ENCODE measurements at places on chromosomes 1 and 21.
A peak's percentile ranks its signal among the peaks of the same experiment; 100 is the strongest.

- peaks cover 10% of the 10 kb centered on the region for H3K27me3 ChIP-seq
- peaks cover 4% of the 10 kb centered on the region for H3K36me3 ChIP-seq
- peaks cover 4% of the 10 kb centered on the region for H3K4me1 ChIP-seq
- no peak for DNase-seq
- H3K4me3 ChIP-seq, result no peak overlapping the region
- H3K27ac ChIP-seq, result no peak overlapping the region
These were observed 88.5 kb downstream of the BEND5 start for GRCh38 chr1:48688102-48688760.

GRCh38 chr1:155253208-155253607 lies 2.1 kb downstream of the ENTREP3 start:
- peaks cover 18% of the 10 kb centered on the region for H3K36me3 ChIP-seq
- H3K4me1 ChIP-seq, result peaks cover 33% of the 10 kb centered on the region
- H3K27me3 ChIP-seq, result peaks cover 13% of the 10 kb centered on the region
- no peak overlapping the region for H3K27ac ChIP-seq

DNA sequence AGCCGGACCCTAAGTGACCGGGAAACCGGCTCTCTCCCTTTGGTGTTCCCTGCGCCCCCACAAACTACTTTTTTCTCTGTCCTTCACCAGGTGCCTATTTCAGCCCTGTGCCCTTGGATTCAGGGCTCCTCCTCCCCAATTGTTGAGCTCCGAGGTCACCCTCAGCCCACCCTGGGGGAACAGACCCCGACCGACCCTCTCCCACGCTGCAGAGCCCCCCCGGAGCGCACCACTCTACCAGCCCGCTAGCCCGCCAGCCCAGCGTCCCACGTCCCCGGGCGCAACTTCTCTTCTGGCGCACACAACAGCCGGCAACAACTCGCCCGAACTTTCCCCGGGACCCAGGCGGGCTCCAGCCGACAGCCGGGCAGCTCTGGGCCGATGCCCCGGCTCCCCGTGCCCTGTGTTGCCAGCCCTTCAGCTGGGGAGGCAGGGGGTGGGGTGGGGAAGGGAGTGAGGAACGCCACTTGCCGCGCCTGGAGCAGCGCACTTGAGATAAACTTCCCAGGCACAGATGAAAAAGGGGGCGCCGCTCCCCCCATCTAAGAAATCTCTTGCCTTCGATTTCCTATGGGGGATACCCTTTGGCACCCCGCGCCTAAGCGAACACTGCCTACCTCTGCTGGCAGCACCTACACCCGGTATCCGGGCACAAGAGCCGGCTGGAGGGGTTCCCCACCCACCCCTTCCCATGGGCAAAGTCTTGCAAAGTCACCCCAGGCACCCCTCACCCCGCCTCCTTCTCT lies 997 bp downstream of the CASZ1 start:
- peaks cover 8% of the 10 kb centered on the region for H3K36me3 ChIP-seq
- peaks cover 6% of the 10 kb centered on the region for H3K27me3 ChIP-seq
- peaks cover 25% of the 10 kb centered on the region for H3K4me1 ChIP-seq
- H3K4me3 ChIP-seq, result peak overlapping the region; percentile 87

GRCh38 chr1:205488074-205488723 lies 16.3 kb upstream of the CDK18 start:
- H3K4me3 ChIP-seq, result no peak overlapping the region
- H3K36me3 ChIP-seq, result no peaks in the 10 kb centered on the region
- H3K27me3 ChIP-seq, result peaks cover 5% of the 10 kb centered on the region
- DNase-seq, result peak; percentile 65
- H3K27ac ChIP-seq, result no peak overlapping the region

GRCh38 chr1:89760496-89760895 lies 60.3 kb upstream of the LRRC8D start:
- H3K4me3 ChIP-seq, result no peak overlapping the region
- H3K36me3 ChIP-seq, result no peaks in the 10 kb centered on the region
- DNase-seq, result no peak

GRCh38 chr1:20657024-20657423 lies 4.1 kb downstream of the DDOST start:
- H3K36me3 ChIP-seq, result peaks cover 41% of the 10 kb centered on the region
- no peak overlapping the region for H3K27ac ChIP-seq
- H3K4me3 ChIP-seq, result no peak overlapping the region

GRCh38 chr1:42891465-42892138 lies 45.2 kb downstream of the ZNF691 start:
- H3K4me3 ChIP-seq, result no peak overlapping the region
- DNase-seq, result no peak
- H3K27ac ChIP-seq, result peak overlapping the region; percentile 11

DNA sequence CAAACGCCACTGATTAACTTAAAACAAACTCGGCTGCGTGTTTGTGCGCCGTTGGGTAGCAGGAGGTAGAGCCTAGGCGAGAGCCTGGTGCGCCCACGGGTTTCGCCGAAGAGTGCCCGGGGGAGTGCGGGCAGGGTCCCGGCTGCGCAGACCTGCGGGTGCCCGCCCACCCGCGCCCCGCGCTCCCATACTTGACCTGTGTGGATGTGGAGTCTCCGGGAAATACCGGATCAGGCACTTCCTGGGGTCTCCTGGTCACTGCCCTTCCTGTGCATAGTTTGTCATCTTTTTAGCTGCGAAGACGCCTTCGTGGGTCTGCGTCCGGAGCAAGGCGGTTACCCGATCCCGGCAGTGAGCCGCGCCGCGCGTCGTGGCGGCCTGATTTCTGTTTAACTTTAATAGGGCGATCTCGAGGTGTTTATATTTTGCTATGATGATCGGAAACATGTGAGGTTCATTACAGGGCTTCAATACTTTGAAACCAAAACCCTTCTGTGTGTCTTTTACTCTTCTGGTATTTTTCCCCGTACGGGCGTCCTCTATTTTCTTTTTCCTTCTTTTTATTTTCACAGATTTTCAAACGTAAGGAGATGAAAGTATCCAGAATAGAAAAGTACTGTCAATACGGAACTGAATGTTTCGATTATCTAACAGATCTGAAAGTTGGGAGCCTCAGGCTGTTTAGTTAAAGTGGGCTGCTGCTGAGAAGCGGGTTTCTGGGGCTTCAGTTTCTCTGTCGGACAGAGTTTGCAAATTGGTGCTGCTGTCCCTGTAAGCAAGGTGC lies 15.2 kb downstream of the NR5A2 start:
- peak; percentile 49 for DNase-seq
- no peaks in the 10 kb centered on the region for H3K36me3 ChIP-seq
- peak overlapping the region; percentile 76 for H3K27ac ChIP-seq

Data from endothelial cell (in vitro differentiated cells).